ENCODE measurements at places on chromosomes 16 and 17.

- no peak for DNase-seq
These were observed 40.8 kb downstream of the MRC2 start for GRCh38 chr17:62668091-62668804.

GRCh38 chr16:83906683-83907082, 7.8 kb downstream of the MLYCD start:
- DNase-seq = no peak

DNA sequence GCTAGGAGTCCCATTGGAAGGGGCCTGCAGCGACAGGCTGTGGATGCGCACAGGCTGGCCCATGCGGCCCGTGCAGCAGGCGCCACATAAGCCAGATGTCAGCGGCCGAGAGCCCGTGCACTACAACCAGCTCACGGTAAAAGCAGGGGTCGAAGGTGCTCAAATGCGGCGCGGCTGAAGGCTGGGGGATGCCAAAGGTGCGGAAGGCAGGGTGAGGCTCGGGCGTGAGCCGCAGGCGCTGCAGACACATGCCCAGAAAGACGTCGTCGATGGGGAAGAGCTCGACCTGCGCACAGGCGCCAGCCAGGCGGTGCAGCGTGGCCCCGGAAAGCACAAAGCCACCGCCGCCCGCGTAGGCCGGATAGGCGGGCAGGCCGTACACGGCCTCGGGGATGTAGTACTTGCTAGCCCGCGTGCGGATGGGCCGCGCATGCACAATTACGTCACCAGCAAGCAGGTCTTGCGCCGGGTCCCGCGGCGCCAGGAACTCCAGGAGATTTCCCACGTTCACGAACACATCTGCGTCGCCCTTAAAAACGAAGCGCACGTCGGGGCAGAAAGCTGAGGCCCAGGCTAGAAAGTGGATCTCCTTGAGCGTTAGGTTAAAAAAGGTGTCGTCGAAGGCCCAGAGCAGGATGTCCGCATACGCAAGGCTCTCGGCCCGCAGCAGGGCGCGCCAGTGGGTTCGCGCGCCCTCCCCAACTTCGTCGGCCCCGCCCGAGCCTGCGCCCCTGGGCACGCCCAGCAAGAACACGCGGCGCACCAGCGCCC, 1.3 kb downstream of the B3GNT9 start:
- no peak for DNase-seq

DNA sequence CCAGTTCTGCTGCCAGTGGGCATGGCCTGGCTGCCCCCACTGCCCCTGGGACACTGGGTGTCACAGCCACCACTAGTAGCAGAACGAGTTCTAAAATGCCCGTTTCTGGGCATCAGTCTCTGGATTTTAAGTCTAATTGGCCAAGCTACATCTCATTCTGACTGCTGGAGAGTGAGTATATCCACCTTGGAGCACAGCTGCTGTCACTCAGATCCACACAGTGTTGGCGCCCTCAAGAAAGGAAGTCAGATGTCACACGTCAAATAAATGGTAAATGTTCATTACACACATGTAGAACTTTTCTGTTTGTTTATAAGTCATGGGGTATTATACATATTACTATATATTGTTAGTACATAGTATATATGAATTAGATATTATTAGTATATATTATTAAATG, 19.4 kb downstream of the GNGT2 start:
- DNase-seq = no peak

- no peak for DNase-seq
These were observed 4.2 kb upstream of the NDRG4 start for GRCh38 chr16:58495521-58496331.

- no peak for DNase-seq
These were observed 59.5 kb downstream of the CCDC182 start for GRCh38 chr17:57685499-57686132.

DNA sequence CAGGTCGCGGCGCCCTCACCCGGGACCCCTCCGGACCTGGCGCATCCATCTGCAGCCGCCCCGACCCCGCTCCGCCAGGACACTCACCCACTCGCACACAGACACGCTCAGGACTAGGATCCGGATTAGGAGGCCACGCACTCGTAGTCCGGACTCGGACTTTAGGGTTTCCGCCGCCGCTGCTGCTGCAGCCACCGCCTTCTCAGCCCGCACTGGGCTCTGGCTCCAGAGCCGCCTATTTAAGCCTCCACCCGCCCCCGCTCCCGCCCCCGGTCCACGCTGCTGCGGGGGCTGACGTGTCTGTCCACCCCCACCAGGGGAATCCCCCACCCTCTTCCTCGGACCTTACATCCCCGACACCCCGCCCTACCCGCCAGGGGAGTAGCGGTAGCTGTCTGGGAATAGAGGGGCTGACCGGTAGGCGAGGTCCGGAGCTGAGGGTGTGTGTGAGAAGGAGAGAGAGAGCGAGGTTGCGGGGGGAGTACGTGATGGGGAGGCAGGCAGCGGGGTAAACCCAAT, at the start of gene RRAD:
Gene RRAD (minus strand): TSS at position 214 of the 519 bp plus-strand sequence. CDS start 356 bp downstream, outside the sequence.
- DNase-seq = peak; percentile 25

Data from stimulated activated CD8-positive, alpha-beta memory T cell treated with anti-CD3 and anti-CD28 coated beads, Interleukin-12 subunit alpha, Interleukin-12 subunit beta, amount 100 ng/mL, for 4 hours (primary cell).